ENCODE measurements at places on chromosomes 11 and 22.

- no peak for DNase-seq
These were observed 27.0 kb upstream of the MICAL2 start for GRCh38 chr11:12083380-12083779.

GRCh38 chr11:65085446-65085845 is 1.4 kb downstream of the ZFPL1 start:
- DNase-seq: no peak

DNA sequence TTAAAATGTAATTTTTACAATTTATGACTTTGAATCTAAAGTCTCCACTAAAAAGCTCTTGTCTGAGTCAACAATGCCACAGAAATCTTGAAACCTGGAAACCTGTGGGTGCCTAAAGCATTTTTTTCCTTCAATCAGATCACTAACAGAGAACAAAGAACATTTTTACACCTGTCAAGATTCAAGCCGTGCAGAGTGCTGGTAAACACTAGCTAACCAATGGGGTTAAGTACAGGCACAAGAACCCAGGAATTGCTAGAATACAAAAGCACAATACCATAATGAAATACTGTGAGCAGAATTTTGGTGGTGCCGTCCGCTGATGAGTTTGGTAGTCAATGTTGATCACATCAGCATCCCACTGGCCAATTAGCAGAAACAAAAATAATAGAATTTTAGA is 380.3 kb upstream of the PITPNB start:
- DNase-seq: no peak

DNA sequence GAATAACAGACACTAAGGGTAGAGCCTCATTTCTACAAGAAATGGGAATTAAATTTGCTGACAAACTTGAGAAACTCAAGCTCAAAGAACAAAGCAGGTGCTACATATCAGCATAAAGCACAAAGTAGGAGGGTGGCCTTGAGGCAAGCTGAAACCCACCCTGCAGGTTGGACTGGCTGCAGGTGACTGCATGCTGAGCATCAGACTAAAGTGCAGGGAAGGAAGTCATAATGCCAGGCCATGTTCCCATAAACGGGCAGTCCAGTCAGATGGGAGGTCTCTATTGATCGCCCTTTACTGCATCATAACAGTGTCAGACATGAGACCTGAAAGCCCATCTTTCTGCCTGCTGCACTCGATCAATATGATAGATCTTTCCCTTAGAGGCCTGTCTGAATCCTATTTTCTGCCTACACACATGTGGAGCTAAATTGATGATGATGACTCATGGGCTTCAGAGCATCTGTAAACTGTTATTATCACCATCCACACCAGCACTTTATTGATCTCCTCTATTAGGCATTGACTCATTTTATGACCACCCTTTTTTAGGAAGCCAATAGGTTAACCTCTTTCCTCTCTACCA is 224.5 kb upstream of the DDI1 start:
- DNase-seq: no peak

DNA sequence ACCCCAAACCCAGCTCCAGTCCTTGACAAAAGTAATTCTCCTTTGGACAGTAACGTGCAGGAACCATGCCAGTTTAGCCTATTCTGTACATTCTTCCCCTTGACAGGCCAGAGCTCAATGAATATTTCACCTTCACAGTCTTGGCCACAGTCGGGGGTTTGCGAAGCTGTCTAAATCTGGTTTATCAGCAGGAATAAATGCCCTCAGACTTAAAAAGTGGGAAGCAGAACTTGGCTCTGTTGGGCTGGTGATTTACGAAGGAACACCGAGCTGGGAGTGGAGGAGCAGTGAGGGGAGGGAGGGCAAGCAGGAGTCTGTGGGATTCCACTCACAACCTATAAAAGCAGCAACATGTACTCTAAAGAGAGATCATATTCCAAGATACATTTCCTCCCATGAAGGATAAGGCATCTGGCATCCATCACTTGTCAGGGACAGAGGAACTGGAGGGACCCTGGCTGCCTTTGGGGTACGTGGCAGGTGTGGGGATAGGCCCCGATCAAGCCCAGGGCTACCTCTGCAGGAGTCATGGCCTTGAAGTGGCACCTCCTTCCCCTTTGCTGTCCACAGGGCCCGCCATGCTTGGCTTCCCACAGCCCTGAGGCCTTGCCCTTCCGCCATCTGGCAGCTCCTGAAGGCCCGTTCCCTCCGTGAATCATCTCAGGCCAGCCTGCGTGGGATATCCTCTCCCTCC is 154.3 kb downstream of the ADAMTS15 start:
- DNase-seq: no peak

- no peak for DNase-seq
These were observed 41.1 kb upstream of the CHRNA10 start for GRCh38 chr11:3712274-3712673.

DNA sequence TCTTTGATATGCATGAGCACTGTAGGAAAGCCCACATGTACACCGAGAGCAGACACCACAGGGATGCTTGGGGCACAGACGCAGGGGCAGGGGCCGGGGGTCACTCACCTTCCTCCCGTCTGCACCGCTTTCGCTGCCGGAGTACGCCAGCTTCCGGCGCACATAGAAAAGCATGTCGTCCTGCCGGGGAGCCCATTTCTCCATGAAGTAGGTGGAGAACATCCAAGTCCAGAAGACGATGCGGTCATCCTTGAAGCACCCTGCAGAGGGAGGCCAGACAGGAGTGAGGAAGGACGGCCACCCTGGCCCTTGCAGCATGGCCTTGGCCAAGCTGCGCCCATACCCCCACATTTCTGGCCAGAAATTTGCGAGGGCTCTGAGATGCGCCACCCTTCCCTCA is 28.8 kb downstream of the KIAA0930 start:
- DNase-seq: no peak

DNA sequence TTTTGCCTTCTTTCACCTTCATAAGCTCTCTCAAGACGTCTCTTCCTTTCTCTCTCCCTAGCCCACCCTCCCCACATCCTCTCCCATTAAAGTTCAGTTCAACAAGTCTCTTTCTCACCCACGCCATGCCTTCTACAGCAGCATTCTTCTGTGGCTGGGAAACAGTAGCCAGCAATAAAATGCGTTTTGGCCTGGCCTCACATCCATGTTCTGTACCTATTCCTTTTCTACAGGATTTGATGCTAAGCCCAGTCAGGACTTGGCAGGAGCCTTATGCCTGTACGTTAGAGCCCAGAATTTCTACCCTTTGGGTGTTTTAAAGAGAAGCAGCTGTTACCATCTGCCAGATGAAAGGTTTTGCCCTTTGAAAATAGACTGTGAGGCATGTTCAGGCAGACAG is 7.1 kb upstream of the CD44 start:
- DNase-seq: peak; percentile 7

- no peak for DNase-seq
These were observed 1242.5 kb downstream of the TBC1D22A start for GRCh38 chr22:48004936-48005335.

GRCh38 chr11:71322861-71323582 is 70.6 kb upstream of the SHANK2 start:
- no peak for DNase-seq

DNA sequence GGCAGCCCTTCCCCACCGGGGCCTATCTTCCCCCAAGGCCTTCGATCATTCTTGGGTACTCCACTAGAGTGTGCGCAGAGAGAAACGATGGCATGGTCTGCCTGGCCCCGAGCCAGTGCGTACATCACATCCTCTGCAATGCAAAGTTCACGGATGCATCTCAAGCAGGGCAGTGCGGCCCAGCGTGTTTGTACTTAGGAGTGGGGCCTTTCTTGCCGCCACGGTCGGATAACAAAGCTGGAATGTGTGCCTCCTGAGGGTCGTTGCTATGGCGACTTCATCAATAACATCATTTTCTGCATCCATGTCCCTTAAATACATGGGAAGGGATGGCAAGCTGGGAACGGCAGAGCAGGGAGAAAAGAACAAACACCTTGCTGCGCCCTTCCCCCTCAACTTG is 73.9 kb downstream of the SCUBE1 start:
- no peak for DNase-seq

- DNase-seq: no peak
These were observed 11.7 kb upstream of the SOX10 start for GRCh38 chr22:37996079-37996478.
